HTR-8/SVneo (cell line): ENCODE measurements at places on chromosomes 12 and 14.

DNA sequence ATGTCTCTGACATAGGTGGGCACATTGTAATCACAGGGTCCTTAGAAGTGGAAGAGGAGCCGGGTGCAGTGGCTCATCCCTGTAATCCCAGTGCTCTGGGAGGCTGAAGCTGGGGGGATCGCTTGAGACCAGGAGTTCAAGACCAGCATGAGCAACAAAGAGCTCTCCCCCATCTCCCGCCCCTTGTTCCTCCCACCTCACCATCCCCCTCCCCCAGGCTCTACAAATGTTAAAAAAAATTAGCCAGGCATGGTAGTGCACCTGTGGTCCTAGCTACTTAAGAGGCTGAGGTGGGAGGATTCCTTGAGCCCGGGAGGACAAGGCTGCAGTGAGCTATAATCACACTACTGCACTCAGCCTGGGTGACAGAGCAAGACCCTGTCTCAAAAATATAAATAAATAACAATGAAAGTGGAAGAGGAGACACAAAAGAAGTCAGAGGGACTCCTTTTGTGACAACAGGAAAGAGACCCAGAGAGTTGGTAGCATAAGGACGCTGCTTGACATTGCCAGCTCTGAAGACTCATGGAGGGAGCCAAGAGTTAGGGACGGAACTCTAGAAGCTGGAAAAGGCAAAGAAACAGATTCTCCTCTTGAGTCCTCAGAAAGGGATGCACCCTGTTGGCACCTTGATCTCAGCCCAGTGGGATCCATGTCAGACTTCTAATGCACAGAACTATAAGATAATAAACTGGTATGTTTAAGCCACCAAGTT is 29.6 kb upstream of the CSRP2 start:
- DNase-seq, result no peak

DNA sequence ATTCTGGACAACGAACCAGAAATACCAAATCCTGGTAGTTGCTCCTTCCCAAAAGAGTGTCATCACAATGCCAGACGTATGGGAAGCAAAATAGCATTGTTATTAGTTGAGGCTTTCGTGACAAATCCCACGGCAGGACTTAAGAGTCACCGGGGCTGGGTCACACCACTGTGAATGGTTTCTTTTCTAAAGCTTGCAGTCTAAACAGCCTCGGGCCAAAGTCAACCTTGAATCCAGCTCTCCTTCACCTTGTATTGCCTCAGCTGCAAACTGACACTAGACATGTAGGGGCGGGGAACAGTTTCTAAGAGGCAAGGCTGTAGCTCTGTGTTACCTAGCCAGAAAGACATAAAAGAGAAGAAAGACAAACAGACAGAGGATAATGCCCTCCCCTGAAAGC is 734.8 kb downstream of the MED13L start:
- DNase-seq, result no peak

- no peak for DNase-seq
Observed at GRCh38 chr14:24417832-24418491, 11.5 kb downstream of the CBLN3 start.

- DNase-seq, result no peak
Observed at GRCh38 chr12:75760573-75761294, 249.3 kb upstream of the KRR1 start.

DNA sequence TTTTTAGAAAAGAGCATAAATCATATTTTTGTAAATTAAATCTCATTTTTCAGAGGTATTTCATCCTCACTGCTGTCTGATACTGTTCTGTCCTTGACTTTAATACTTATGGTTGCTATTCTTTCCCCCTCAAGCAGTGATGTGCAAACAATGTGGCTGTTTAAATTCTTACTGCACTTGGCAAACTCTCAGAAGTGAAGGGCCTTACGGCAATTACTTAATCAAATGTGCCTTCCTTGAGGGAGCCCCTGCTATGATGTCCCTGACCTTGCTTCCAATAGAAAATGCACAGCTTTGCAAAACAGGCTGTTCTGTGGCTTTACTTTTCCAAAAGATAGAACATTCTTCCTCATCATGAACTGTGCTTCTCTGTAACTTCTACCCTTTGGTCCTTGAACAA is 35.2 kb downstream of the UBE3B start:
- no peak for DNase-seq

DNA sequence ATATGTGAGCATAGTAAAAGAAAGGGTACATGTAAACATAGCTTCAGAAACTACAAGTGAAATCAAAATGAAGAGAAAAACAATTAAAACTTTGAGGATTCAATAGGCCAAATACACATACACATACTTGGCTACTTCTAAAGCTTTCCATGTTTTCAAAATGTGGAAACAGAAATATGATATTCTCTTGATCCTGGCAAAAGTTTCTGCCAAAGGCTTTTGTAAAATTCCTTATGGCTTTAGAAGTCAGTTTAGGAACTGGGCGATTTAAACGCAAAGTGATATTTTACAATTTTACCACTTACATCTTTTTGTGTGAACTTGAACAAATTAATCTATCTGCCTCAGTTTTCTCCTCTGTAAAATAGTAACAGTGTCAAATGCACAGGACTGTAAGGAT is 756.4 kb downstream of the C12orf50 start:
- no peak for DNase-seq

DNA sequence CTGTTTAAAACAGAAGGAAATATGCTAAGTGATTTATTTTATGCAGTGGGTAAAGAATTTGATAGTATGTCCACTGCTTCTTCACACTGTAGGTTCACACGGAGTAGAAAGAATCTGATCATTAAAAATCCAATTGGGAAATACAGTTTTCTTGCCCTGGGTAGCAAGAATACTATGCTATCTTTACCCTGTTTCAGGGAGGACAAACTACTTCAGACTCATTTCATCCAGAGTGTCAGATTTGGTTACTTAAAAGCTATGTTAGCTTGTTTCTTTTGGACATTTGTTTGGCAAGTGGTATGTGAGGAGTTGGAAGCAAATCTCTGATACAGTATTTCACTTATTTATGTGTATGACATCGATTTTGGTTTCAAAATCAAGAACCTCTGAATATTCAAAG is 4.3 kb downstream of the FRS2 start:
- DNase-seq, result no peak

DNA sequence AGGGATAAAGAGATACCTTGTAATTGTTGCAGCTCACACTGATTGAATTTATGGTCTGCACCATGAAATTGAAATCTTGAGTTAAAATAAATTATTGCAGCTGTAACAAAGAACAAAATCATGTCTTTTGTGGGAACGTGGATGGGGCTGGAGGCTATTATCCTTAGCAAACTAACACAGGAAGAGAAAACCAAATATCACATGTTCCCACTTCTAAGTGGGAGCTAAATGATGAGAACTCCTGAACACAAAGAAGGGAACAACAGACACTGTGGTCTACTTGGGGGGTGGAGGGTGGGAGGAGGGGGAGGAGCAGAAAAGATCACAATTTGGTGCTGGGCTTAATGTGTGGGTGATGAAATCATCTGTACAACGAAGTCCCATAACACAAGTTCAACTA is 22.6 kb downstream of the ERP27 start:
- no peak for DNase-seq

DNA sequence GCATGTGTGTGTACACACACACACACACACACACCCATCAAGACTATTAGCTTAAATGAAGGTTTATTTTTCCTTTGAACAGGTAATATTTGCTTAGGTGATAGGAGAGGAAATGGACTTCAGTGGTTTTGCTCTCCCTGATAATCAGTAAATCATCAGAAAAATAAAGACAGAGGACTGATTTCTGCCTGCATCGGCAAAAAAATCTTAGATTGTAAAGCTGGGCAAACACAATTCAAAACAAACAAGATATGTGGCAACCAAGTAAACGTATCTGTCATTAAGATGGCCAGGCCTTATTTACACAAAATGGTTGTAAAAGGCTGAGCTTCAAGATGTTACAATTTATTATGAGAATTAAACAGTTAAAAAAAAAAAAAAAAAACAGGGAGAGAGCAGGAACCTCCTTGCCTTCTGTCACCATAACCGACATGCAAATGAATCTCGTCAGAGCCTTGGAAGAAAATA is 31.3 kb downstream of the PRKD1 start:
- no peak for DNase-seq

- DNase-seq, result no peak
Observed at GRCh38 chr14:66603945-66604344, 96.0 kb downstream of the GPHN start.

DNA sequence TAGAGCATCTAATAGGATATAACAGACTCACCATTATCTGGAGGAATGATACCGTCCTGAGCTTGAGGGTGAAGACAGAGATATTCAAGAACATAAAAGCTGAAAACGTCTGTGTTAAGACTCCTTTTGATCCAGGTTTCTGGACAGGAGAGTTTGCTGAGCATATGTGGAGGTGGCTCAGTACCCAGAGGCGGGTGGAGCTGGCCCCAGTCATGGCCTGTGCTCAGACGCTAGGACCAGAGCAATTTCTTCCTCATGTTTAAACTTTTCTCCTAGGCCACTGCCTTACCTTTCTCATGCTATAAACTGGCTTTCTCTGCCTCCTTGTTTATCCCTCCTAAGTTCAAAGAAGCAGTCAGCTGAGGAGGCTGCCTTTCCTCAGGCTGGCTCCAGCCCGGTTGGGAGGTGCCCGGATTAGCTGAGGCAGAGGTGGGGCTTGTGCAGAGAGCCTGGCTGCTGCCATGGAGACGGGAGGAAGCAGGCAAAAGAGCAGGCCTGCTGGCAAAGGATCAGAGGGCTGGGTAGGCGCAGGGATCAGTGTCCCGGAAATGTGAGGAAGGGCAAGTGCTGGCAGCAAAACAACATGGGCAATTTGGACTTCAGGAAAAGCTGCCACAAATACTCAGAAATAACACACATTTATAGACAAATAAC is 13.7 kb downstream of the COA8 start:
- no peak for DNase-seq

DNA sequence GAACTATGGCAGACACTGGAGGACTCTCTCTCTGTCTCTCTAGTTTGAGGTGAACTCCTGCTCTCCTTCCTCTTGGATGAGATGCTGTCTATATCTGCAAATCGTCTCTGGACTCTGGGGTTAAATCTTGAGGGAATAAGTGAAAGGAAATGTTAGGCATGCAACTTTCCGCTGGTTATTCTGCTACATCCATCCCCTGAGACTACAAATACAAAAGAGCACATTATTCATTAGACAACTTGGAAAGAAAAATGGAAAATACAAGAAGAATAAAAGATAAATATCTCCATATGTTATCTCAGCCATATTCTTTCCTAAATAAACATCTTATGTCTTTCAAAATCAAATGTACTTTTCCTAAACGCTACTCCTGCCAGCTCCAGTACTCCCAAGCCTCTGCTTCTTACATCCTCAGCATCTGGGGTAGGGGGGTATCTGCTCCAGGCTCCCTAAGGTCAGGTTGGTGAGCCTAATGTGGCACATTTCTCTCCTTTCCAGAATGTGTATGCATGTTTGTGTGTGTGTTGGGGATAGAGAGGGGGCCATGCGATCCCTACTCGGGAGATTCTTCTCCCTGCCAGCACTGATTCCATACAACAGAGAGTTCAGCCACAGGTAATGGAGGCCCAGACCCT is 102.9 kb upstream of the FSCB start:
- no peak for DNase-seq

- DNase-seq, result no peak
Observed at GRCh38 chr12:685388-685787, 22.1 kb upstream of the NINJ2 start.

DNA sequence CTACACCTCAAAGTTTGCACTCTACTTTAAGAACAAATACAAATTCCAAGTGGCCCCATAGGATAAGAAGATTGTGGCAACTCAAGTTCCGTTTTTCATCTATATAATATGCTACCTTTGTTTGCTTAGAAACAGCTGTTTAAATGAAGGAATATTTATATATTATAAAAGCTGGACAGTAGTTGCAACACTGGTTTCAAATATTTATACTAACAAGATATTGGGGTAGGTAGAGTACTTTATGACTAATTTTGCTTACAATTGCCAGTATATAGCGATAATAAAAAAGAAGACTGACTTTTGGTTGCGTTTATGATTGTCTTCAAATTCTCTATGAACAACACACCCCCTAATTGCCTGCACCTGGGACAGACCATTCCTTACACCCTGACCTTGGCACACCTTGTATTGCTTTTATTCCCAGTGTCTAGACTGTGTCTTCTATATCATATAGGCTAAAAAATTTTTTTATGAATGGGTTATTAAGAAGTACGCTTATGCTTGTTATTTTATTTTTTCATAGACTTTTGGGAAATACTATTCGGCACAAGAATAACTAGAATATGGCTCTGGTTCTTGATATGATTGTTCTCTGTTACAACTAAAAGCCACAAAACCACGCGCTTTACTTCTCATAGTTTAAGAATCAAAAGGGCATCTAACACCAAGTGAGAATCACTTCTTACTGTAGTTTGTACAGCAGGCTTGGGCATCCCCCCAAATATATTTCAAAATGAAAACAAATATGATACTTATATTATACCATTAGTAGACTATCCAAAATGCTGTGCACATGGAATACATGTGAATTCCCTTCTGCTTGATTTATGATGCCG is 455.4 kb upstream of the DCN start:
- no peak for DNase-seq

DNA sequence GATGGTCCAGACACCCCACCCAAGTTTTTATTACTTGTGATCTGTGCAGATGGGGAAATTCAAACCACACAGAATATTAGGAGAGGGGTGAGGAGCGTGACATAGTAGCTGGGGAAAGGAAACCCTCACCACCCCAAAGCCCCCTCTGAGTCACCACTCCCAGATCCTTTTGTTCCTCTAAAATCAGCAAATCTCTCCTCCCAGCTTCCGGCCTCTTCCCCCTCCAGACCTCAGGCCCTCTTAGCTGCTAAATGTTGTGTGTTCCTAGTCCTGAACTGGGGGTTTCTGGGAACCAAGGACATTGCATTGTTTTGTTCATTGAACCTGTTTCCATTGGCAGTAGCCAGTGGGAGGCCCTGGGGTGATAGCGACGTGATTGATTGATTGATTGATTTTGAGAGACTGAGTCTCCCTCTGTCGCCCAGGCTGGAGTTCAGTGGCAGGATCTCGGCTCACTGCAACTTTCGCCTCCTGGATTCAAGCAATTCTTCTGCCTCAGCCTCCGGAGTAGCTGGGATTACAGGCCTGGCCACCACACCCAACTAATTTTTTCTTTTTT is 5.9 kb upstream of the ORAI1 start:
- DNase-seq, result no peak

GRCh38 chr12:71642264-71642663 is 21.4 kb downstream of the ZFC3H1 start:
- no peak for DNase-seq

- no peak for DNase-seq
Observed at GRCh38 chr14:97713023-97713422, 915.8 kb downstream of the VRK1 start.

DNA sequence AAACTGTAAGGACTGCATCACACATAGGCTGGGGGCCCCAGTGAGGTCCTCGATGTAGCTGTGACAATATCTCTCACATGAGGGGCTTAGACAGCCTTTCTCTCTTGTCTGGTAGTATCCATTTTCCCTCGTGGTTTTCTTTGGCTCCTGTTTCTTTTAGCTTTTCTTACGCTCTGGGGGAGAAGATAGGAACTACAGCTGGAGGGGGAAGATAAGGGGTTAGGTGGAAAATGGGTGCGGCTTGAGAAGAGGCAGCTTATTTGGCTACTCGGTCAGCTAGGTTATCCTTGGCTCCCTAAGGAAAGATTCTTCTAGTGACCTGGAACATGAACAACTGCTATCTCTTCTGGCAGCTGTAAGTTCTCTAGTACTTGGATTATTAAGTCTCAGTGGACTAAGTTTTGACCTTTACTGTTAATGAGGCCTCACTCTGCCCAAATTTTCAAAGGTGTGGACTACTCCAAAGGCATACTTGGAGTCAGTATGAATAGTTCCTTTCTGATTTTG is 28.7 kb upstream of the CPNE8 start:
- no peak for DNase-seq

GRCh38 chr14:101635749-101636560 is 74.7 kb downstream of the DIO3 start:
- DNase-seq, result no peak
